ENCODE measurements at places on chromosomes 12 and 14.

GRCh38 chr12:9221483-9221882 is 13.3 kb upstream of the PZP start:
- no peak for DNase-seq

- peak; percentile 16 for DNase-seq
Observed at GRCh38 chr12:59699421-59700152, 103.8 kb downstream of the SLC16A7 start.

- DNase-seq, result no peak
Observed at GRCh38 chr12:575129-575502, 88.1 kb downstream of the NINJ2 start.

DNA sequence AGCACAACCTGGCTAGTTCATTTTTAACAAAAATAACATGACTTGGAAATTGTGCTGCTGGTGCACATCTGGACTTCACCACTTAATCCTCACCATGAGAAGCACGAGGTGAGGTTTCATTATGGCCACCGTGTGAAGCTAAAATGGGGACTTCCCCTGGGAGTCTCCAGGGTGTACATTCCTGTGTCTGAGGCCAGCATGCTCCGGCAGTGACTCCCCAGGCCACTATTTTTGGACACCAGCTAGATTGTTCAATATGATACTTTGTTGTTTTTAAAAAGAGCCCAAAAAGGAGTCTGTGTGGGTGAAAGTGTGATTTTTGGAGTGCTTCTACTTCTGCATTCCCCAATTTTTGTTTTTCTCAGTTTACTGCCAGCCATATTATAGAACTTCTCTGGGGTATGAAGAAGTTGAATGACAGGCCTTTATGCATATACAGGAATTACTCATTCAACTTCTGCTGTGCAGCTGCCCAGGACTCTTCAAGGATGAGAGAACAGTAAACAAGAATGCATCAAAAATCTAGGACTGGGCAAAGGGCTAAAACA is 16.9 kb upstream of the AICDA start:
- DNase-seq, result no peak

DNA sequence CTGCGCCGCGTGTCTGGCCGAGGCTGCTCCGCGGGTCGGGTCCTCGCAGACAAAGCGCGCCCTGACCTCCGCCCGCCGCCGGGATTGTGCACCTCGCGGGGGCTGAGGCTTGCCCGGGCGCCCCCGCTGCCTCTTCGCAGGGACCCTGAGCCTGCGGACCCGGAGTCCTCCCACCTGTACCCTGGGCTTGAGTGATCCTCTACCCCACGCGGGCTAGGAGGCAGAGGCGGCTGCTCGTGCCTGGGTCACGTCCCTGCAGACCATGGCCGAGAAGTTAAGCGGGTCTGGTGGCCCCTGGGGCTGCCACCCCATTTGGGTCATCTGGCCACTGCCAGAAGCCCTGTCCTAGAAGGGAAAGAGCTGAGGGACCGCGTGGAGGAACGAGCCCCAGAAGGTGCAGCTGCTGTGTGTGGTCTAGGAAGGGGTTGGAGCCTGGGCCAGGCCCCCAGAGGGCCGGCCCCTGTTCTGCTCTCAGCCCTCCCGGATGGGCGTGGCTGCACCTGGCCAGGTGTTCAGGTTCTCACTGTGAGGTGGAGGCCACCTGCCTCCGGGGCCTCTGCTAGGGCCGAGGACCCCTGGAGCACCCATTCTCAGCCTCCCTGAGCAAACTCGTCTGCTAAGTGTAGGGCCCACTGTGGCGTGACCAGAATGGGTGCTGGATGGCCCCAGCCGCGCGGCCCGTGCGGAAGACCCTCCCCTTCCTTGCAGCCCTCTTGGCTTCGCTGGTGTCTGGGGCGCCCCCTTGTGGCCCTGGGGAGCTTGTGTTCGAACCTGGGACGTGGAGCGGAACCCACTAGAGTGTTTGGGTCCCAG is 49.6 kb downstream of the LRCOL1 start:
- peak; percentile 84 for DNase-seq

DNA sequence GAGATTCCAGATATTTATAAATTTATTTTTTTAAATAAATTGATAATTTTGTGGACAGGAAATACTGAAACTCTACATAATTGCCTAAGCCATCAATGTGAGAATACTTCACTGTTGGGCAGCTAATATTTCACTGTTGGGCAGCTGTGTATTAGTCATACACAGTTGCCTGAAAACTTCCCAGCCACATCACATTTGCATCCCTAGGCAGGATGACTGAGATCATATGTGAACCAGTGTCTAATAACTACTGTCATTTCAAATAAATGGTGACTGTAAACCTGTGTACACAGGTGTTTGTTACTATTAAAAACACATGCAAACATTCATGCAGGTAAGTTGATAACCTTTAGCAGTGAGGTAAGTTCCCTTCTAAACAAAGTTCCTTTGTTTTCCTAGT is 43.9 kb downstream of the TMTC3 start:
- DNase-seq, result peak; percentile 26

- DNase-seq, result no peak
Observed at GRCh38 chr14:100117633-100118395, 41.6 kb downstream of the DEGS2 start.

DNA sequence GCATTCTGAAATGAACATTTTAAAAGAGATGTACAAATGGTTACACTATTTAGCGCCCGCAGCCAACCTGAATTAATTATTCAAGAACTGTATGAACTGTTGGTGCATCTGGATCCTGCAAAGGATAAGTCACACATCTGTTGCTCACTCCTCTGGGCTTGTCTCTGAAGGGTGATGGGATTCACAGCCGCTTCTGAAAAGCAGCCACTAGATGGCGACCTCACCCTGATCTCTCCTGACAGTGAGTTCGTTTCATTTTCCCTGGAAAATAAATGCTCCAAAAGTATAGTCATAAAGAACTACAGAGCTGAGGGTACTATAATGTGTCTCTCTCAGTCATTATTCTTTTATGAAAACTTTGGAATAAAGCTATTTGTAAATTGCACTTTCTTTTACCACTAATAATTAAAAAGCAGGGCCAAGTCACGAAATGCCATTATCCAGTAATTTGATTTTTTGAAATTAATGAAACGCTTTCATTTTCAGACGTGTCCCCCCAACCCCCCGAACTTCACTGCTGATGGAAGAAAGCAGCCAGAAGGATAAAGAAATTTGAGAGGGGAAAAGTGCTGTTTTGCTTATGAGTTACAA is 789.6 kb downstream of the NRXN3 start:
- peak; percentile 67 for DNase-seq

DNA sequence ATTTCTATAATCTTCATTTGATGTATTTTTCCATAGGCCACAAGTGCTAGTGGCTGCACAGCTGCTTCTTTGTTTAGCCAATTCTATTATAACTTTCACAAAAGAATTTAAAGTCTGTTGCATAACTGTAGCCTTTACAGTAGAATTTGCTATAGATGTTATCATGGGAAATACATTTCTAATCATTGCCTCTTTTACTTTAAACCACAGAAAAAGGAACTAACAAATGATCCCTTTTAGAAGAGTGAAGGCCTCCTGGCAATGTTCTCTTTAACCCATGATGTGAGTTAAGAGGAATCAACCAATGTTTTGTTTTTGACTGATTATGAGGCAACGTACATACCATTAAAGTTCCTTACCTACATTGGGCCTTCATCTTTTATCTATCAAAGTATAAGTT is 68.8 kb downstream of the RPL10L start:
- no peak for DNase-seq

GRCh38 chr12:105384916-105385535 is 54.5 kb downstream of the C12orf75 start:
- DNase-seq, result no peak

GRCh38 chr14:65255029-65255545 is 152.8 kb upstream of the MAX start:
- peak; percentile 48 for DNase-seq

DNA sequence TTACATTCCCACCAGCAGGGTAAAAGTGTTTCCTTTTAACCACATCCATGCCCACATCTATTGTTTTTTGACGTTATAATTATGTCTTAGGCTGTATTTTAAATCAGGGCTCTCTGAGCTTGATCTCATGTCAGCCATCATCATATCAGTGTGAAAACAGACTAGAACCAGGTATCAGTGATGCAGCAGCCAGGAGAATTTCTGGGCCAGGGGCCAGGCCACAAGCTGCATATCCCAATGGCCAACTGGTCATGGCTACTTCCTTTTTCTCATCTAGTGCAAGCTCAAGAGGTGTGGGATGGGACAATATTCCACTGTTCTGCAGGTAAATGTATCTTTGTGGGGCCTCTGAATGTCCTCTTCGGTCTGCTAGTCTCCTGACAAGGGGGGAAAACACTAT is 125.1 kb downstream of the CRADD start:
- no peak for DNase-seq

DNA sequence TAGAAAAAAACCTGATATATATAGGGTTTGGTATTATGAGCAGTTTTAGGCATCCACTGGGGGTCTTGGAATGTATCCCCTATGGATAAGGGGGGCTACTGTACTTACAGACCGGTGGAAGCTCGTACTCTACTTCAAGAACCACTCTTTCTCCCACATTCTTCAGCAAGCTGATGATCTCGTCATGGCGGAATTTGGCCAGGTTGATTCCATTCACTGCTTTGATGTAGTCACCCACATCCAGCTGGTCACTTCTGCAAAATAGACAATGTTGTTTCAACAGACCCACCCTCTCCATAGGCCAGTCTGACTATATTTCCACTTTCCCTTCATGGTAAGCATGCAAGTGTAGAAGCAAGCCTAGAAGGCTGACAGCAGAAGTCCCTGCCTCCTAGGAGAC is 139.9 kb downstream of the GRIP1 start:
- DNase-seq, result no peak

DNA sequence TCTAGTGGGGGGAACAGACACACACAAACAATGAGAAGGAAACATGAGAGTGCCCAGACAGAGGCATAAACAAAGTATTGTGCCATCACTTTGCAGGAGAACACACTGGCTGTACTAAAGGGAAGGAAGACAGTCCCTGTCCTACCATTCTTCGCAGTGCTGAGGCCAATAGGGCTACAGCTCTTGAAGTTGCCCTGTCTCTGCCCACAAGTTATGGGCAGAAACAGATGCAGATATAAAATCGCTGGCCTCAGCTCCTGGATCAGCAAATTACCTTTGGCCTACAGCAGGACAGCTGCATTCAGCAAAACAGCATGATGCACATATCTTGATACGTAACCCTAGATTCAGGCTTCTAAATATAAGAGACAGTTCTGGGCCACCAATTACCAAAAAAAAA is 23.0 kb upstream of the PRKAB1 start:
- no peak for DNase-seq

DNA sequence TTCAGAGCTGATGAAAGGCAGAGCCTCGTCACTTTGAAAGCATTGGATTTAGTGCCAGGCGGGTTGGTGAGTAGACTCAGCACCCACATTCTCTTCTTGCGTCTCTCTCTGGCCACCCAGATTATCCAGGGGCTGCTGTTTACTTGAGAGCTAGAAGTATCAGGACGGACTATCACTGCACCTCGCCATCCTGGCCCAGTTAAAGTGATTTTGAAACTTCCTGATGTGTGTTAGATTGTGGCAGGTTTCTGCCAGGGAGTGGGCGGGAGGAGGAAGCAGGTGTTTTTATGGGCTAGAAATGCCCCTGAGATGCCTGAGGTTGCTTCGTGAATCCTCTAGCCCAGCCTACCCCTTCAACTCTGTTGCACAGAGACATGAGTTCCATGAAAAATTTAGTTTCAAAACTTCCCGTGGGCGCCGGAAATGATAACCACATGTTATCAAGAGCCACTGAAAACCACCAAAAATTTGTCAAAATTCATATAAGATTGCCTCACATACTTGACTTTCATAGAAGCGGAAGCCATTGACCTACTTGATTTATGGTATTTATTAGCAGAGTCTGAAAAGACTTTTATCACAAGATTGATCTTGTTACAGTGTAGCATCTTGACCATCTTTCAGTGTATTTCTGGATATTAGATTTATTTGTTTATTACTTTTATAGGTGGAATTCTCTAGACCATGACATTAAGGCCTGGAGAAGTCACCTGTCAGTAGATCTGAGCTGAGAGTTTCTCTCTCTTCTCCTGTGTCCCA is 466.0 kb downstream of the RAD51B start:
- no peak for DNase-seq

GRCh38 chr12:112013601-112014402 is 576 bp downstream of the ERP29 start:
- DNase-seq, result peak; percentile 36

GRCh38 chr14:68307790-68308168 is 485.1 kb downstream of the ZFP36L1 start:
- peak; percentile 30 for DNase-seq

DNA sequence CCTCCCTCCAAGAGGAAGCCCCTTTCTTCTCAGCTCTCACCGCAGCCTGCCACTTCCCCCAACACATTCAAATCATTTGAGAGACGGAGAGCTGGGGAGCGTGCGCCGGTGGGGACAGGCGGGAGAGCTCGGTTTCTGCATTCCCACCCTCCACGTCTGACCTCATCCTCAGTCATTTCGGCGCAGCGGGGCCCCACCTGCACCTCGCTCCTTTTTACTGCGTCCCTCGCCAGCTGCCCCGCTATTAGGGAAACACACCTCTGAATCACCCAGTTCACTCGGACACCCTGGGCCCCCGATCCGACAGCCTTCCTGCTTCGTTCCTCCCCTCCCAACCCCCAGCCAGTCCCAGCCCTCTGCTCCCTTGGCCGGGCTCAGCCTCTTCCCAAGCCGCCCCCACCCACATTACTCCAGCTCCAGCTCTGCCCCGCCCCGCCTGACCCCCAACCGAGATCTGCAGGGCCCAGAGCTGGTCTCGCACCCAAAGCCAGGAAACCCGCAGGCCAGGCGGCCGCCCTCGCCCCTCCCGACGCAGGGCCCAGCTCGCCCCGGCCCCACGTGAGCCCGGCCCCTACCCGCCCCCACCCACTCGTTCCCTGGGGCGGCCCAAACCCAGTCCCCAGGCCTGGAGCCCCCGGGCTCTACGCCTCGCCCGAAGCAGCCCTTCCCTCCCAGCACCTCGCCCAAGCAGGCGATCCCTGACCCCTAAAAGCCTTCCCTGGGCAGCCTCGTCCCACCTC is 783 bp downstream of the CORO1C start:
- DNase-seq, result peak; percentile 57

GRCh38 chr14:96108061-96108795 is 69.1 kb downstream of the C14orf132 start:
- DNase-seq, result no peak

DNA sequence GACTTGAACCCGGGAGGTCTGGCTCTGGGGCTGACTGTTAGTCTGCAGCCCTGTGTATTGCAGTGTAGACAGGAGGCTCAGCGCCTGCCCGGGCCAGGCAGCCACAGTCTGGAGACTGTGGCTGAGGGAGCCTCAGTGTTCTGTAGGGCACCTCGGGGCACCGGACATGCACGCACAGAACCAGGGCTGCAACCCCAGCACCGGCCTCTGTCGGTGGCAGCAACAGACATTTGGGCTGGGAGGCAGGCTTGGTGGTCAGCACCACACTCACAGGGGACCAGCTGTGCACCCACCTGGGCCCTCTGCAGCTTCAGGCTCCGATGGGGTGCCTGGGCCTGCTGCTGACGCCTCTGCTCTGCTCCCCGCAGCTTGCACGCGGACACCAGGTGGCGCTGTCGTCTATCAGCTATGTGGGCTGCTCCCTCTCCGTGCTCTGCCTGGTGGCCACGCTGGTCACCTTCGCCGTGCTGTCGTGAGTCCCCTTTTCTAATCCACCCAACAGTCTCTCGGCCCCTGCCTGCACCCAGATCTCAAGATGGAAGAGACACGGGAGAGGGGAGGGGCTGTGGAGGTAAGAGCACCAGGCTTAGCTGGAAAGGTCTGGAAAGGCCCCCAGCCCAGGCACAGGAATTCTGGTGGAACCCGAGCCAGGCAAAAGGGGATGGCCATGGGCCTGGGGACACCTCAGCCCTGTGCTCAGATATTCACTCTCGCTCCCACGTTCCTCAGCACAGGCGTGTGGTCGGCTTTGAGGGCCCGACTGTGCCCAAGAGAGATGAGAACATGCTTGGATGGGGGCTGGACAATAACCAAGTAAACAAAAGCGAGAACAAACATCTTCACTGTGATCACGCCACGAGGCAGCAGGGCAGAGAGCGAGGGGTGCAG is 151.0 kb downstream of the ADGRD1 start:
- peak; percentile 76 for DNase-seq

Data from AG08396 (cell line).